Stimulated activated CD8-positive, alpha-beta memory T cell treated with anti-CD3 and anti-CD28 coated beads, Interleukin-4, amount 100 ng/mL, for 4 hours (primary cell): ENCODE measurements at places on chromosomes 1 and 21.

DNA sequence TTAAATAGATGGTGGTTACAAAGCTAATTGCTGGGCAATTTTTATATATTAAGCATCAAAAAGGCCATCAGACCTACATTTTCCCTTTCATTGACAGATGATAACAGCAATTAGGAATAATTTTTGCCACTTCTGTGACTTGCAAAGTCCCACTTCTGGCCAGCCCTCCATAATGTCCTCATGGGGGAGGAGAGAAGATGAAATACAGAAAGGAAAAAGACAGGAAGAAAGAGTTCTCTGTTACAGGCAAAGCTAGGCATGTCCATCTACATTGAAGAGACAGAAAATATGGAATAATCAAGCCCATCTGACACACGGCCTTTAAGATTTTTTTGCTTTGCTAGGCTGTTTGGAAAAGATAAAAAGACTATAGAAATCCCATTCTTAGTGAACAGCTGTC, 108.0 kb downstream of the ENAH start:
- no peak for DNase-seq

DNA sequence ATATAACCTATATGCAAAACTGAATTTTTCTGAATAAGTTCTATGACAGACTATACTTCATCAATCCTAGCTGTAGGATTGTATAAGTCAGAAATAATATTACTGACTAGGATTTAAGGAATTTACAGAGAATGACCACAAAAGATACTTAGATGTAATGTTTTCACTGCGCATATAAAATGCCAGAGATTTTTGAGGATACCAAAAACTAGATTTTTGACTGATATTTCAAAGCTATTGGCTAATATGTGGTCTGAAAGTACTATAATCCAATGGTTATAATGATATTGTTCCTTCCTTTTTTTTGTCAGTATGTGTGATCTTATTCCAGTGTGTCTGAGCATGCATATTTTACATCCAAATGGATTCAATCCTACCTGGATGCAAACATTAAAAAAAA, 17.0 kb upstream of the IFI44L start:
- DNase-seq: no peak

DNA sequence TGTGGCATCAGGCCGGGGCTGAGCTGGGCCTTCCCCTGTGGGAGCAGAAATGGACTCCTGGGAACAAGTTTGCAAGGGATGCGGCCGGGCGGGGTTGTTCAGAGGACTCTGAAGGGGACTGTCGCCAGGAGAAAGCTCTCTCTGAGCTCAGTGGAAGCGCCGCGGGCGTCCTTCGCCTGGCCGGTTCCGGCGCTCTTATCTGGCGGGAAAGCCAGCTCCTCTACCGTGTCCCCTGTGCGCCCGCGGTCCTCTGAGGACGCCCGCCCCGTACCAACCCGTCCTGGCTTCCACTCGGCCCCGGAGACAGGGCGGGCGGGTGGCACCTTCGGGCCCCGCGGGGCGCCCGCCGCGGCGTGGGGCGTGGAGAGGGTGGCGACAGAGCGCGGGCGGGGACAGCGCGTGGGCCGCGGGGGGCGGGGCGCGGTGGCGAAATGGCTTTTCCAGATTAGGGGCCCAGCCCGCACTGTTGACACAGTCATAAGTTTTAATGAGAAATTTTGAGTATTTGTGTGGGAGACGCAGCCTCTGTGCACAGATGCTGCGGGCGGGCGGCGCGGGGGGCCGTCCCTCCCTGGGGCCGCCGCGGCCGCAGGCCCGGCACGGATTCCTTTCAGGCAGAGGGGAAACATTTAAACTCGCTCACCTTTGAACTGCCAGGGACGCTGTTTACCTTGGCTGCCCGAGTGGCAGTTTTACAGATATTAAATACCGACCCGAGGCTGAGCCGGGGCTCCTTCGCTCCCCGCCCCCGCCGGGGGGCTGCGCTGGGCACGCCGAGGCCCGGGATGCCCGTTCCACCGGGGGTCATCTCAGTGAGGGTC, 70.2 kb downstream of the FOXD2 start:
- DNase-seq: no peak

GRCh38 chr1:189131576-189131975, 1346.1 kb downstream of the BRINP3 start:
- DNase-seq: no peak

DNA sequence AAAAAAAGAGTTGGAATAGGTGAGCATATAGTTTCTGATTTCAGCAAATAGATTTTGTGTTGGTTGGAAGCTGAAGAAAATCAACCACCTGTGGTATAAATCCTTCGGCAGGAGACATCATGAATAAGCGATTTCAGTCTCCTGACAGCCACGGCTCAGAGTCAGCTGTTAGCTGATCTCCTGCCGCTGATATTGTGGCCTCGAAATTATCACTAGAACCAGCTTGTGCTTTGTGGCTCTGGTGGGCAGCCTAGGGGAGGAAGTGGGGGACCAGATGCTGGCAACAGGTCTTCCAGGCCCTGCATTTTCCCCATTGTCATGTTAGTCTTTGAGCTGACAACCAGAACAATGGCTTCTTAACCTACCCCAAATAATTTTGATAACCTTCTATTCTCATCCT, 842 bp upstream of the GCSAML start:
- DNase-seq: no peak

DNA sequence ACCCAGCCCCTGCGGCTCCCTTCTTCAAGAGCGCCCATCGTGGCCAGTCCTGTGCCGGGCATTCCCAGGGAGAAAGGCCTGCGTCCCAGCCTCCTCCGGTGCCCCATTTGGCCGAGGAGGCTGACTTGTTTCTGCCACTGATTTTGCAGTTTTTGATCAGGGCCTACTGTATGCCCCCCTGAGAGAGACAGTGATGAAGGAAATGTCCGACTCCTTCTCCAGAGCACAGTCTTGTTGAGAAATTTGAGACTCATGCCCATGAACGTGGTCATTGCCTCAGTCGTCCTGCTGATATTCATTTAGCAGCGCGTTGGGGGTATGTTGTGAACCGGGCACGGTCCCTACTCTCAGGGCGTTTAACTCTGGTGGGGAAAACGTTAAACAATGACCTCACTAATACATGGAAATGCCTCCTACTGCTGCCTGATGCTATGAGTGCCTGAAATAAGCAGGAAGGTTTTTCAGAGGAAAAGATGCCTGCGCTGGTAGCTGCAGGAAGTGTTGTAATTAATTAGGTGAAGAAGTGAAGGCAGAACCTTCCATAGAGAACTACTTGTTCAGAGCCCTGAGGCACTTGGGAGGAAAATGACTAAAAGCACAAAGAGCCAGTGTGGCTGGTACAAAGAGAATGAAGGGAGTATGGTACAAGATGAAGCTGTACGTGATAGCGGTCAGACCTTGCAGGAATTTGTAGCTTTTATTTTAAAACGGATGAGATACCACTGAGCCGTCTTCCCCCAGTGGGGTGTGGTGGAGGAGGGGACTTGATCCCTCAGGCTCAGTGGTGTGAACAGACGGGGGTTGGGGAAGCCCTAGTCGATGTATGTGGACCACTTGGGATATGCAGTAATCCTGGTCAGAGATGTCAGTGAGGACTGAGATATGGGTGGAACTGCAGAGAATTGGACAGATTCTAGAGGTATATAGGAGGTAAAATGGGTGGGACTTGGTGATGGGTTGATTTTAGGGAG, 730 bp downstream of the ZCCHC17 start:
- DNase-seq: no peak

GRCh38 chr1:29385966-29386365, 149.6 kb downstream of the PTPRU start:
- no peak for DNase-seq

GRCh38 chr1:89908672-89909436, 86.1 kb upstream of the ZNF326 start:
- DNase-seq: no peak

DNA sequence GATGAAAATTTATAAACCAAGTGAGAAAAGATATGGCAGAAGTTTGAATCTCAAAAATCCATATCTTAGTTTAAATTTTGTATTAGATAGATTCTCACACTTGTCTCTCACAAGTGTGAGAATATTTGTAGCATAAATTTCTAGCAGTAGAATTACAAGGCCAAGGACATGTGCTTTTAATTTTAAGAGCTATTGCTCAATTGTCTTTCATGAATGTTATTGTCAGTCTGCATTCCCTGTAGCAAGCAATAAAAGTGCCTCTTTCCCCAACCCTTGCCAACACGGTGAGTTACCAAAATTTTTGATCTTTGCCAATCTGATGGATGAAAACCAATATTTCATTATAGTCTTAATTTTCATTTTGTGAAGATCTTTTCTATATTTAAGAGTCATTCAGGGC, 64.0 kb downstream of the CTH start:
- DNase-seq: no peak

DNA sequence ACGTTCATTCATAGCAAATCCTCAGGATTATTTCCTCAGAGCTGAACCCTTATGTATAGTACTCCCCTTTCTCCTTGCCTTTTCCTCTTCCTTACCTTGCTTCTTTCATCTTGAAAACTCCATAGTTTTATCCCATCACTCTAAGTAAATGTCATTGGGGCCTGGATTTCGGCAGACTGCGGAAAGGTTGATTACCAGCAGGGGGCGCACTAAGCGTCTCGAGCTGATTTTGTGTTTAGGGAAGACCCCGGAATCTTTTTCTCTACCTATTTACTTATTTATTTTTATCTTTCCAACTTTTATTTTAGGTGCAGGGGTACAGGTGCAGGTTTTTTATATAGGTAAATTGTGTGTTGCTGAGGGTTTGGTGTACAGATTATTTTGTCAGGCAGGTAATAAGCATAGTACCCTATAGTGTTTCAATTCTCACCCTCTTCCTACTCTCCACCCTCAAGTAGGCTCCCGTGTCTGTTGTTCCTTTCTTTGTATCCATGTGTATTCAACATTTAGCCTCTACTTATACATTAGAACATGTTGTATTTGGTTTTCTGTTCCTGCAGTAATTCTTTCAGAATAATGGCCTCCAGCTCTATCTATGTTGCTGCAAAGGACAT, 11.4 kb upstream of the MTARC1 start:
- DNase-seq: no peak

DNA sequence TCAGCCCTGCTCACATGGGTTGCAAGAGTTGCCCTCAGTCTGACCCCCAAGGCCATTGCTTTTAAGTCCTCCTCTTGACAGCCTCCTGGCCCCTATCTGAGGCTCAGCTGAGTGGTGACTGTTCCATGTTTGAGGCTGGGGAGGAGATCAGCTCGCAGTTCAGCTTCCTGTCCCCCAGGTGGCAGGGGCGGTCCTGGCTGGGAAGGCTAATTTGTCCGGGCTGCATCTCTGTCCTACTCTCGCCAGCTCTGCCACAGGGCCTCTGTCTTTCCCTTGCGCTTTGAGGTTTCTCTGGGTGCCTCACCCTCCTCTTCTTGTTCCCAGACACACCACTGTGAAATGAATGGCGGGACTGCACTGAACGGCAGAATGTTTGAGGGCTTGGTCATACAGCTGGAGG, 157.3 kb downstream of the KCNJ6 start:
- no peak for DNase-seq

DNA sequence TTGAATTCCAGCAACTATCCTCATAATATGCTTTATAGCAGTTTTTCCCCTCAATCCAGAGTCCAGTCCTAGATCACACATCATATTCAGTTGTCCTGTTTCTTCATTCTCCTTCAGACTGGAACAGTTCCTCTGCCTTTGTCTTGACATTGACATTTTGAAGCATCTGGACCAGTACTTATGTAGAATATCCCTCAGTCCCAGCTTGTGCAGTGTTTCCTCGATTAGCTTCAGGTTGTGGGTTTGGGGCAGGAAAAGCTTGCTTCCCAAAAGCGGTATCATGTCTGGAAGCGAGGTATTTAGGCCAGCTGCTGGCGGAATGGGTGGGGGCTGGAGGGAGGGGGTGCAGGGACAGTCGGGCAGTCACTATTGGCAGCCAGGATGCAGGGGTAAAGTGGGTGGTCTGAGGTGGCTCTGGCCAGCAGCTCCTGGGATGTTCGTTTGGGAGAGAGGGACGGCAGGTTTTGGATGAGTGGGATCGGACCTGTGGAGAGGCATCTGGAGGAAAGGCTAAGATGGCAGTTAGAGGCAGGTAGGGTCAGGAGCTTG, 6.5 kb downstream of the THEMIS2 start:
- no peak for DNase-seq

DNA sequence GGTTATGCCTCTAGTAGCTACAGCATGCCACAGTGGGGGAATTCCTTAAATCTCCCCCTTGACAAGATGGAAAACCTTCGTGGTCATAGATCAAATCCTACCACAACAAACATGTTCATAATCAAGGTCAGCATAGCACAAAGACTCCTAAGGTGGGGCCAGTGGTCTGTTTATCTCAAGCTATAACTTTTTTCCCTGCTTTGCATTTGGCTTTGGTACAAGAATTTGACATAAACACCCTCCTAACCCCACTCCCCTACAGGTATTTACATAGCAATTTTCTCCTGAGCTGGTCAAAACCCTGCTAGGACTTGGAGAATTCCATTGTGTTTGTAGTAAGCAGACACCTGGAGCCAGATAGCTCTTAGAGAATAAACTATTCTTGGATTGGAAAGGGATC, 58.5 kb downstream of the HIVEP3 start:
- DNase-seq: no peak
